ENCODE measurements at places on chromosomes 7 and 10. TPM values are rescaled to one million over a fixed set of nuclear protein-coding genes. Genes with fewer than 3 reads are reported as not detected.

Gene UPK3BL2
- total RNA-seq: 2.1 TPM

Gene IL6
- total RNA-seq: 51.4 TPM

Gene FEZF1
- not detected for total RNA-seq

Gene HOXA2
- 3.3 TPM for total RNA-seq

GRCh38 chr7:115546790-115547189 is 483.8 kb downstream of the TFEC start:
- H3K4me1 ChIP-seq: no peaks in the 10 kb centered on the region
- no peak for DNase-seq
- H3K27me3 ChIP-seq: no peaks in the 10 kb centered on the region

DNA sequence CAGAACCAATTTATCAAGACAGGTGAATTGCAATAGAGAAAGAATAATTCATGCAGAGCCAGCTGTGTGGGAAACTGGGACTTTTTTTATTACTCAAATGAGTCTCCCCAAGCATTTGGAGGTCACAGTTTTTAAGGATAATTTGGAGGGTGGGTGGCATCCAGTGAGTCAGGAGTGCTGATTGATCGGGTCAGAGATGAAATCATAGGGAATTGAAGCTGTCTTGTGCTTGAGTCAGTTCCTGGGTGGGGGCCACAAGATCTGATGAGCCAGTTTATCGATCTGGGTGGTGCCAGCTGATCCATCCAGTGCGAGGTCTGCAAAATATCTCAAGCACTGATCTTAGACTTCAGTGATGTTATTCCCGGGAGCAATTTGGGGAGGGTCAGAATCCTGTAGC is 9.9 kb upstream of the MYO1G start:
- peaks cover 27% of the 10 kb centered on the region for H3K4me1 ChIP-seq
- no peaks in the 10 kb centered on the region for H3K27me3 ChIP-seq
- no peak overlapping the region for H3K4me3 ChIP-seq

DNA sequence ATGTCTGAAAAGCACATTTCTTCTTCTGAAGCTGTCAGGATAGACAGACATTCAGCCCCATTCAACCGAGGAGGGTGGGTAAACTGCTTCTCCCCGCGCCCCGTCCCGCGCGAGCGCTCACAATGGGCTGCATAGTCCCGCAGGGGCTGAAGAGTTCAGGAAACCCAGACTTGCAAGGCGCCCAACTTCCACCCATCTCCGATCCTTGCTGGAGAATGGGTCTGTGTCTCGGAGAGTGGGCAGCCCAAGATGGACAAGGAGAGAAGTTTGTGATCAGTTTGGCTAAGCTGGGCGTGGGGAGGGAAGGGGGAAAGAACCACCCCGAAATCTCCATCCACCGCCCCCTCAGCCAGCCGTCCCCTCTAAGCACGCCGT is 686 bp downstream of the AASS start:
- H3K4me1 ChIP-seq: peaks cover 10% of the 10 kb centered on the region
- H3K27me3 ChIP-seq: no peaks in the 10 kb centered on the region
- no peak for DNase-seq
- peak overlapping the region; percentile 88 for H3K4me3 ChIP-seq

DNA sequence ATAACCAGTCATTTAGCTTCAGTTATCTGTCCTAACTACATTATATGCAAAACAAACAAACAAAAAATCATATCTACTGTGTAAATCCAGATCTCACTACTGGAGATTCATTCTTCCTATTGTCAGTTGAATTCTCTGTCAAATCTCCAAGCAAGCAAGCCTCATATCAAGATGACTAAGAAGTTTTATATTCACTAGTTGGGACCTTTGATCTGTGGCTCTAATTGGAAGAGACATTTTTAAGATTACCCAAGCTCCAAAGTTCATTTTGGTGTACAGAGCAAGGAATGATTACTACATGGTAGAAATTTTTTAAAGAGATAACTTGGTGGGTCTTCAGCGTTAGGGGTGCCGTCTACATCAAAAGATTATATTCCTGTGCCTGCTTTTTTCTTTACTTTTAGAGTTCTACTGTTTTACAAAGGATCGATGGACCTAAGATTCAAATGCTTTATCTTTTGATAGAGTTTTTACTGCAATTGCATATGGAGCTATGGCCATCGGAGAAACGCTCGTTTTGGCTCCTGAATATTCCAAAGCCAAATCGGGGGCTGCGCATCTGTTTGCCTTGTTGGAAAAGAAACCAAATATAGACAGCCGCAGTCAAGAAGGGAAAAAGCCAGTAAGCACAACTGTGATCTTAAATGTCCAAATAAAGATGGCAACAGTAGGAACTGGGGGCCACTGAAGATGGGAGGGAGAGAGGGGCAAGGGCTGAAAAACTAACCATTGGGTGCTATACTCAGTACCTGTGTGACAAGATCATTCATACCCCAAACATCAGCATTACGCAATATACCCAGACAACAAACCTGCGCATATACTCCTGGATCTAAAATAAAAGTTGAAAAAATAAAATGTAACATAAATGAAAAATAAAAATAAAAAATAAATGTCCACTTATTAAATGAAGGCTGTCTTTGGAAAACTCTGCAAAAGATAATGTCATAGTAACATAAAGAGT is 47.9 kb downstream of the SP8 start:
- no peaks in the 10 kb centered on the region for H3K4me1 ChIP-seq
- H3K36me3 ChIP-seq: no peaks in the 10 kb centered on the region
- H3K27ac ChIP-seq: no peak overlapping the region
- no peak for DNase-seq

DNA sequence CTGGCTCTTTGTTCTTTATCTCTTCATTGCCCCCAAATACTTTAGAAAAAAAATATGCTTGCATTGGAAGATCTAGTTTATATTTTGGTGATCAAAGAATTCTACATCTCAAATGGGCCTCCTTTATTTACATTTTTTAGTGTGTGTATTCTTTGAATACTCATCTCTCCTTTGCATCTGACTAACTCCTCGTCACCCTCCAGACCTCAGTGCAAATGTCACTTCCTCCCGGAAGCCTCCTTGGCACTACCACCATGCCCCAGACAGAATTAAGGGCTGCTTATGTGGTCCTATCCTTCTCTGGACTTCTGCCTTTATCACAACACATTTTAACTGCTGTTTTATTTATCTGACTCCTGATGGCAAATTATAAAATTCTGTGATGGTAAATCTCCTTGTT is 52.0 kb upstream of the PPP1R3C start:
- H3K27ac ChIP-seq: no peak overlapping the region
- H3K27me3 ChIP-seq: no peaks in the 10 kb centered on the region
- H3K36me3 ChIP-seq: no peaks in the 10 kb centered on the region
- peak; percentile 31 for DNase-seq
- no peak overlapping the region for H3K4me3 ChIP-seq

DNA sequence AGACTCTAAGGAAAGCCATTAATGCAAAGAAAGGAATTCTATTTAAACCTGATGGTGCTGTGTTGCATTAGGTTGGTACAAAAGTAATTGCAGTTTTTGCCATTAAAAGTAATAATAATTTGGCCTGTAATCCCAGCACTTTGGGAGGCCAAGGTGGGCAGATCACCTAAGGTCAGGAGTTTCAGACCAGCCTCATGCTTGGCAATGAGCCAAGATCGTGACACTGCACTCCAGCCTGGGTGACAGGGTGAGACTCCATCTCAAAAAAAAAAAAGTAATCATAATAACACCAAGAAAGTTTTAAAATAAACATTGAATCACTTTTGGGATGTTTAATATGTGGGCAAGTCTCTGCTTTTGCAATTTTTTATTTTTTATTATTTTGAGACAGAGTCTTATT is 107.3 kb upstream of the FRMD4A start:
- H3K4me3 ChIP-seq: no peak overlapping the region
- no peaks in the 10 kb centered on the region for H3K36me3 ChIP-seq
- DNase-seq: no peak
- H3K27ac ChIP-seq: no peak overlapping the region
- H3K4me1 ChIP-seq: peaks cover 5% of the 10 kb centered on the region

DNA sequence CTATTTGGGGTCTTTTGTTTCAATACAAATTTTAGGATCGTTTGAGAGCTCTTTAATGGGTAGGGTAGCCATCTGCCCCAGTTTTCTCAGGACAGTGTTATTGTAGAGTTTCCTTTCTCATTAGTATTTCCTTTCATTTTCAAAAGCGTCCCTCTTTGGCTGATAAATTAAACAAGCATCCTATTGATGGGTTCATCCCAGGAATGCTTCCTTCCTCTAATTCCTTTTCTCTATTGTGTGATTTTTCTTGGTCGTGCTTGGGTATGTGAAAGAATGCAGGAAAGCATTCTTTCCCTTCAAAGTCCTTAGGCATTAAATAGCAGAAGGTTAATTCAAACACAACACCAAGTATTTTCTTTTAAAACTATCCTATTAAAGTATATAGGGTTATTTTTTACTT is 14.0 kb downstream of the SLC13A1 start:
- H3K36me3 ChIP-seq: no peaks in the 10 kb centered on the region
- DNase-seq: no peak
- no peak overlapping the region for H3K4me3 ChIP-seq
- H3K27ac ChIP-seq: no peak overlapping the region
- H3K4me1 ChIP-seq: no peaks in the 10 kb centered on the region
- no peaks in the 10 kb centered on the region for H3K27me3 ChIP-seq

GRCh38 chr7:128673571-128673970 is 1.5 kb downstream of the GARIN1A start:
- no peaks in the 10 kb centered on the region for H3K27me3 ChIP-seq
- H3K4me3 ChIP-seq: no peak overlapping the region
- H3K27ac ChIP-seq: no peak overlapping the region
- no peak for DNase-seq

GRCh38 chr7:106570146-106570545 is 90.8 kb downstream of the CCDC71L start:
- no peak overlapping the region for H3K4me3 ChIP-seq
- no peak for DNase-seq
- H3K4me1 ChIP-seq: peaks cover 21% of the 10 kb centered on the region
- no peaks in the 10 kb centered on the region for H3K36me3 ChIP-seq

DNA sequence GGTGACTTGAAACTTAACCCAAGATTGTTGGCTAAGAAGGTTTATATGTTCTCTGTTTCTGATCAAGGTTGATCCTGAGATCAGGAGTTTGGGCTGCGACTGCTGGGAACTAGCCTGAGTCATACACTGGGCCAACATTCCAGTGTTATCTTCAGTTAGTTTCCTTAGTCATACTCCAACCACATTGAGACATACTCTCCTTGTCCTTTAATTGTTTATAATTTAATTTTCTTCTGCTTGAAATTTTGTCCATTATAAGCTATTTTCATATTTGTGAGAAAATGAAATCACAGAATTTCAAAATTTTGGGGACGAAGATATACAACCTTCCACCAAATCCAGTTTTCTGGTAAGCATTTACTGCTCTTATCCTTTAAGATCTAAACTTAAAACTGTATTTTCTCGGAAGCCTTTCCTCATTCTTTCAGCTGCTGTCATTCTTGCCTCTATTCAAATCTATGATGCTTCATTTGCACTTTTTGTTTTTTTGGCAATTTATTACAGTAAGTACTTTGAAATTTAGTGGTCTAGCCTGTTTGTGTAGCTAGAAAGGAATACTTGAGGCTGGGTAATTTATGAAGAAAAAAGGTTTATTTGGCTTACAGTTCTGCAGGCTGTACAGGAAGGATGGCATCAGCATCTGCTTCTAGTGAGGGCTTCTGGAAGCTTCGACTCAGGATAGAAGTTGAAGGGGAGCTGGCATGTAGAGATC is 63.4 kb upstream of the POT1 start:
- no peak overlapping the region for H3K27ac ChIP-seq
- DNase-seq: no peak
- no peak overlapping the region for H3K4me3 ChIP-seq
- no peaks in the 10 kb centered on the region for H3K27me3 ChIP-seq
- no peaks in the 10 kb centered on the region for H3K4me1 ChIP-seq

GRCh38 chr10:80260295-80261243 is 28.9 kb downstream of the MAT1A start:
- H3K4me1 ChIP-seq: no peaks in the 10 kb centered on the region
- no peak overlapping the region for H3K27ac ChIP-seq
- DNase-seq: no peak
- H3K4me3 ChIP-seq: no peak overlapping the region
- peaks cover 17% of the 10 kb centered on the region for H3K27me3 ChIP-seq
- no peaks in the 10 kb centered on the region for H3K36me3 ChIP-seq

Measured in esophagus muscularis mucosa (tissue), 4 donors.